ENCODE measurements at places on chromosomes 2 and 18. TPM values are rescaled to one million over a fixed set of nuclear protein-coding genes. Genes with fewer than 3 reads are reported as not detected.

The MRPS5 gene
- total RNA-seq = 69.4 TPM

DNA sequence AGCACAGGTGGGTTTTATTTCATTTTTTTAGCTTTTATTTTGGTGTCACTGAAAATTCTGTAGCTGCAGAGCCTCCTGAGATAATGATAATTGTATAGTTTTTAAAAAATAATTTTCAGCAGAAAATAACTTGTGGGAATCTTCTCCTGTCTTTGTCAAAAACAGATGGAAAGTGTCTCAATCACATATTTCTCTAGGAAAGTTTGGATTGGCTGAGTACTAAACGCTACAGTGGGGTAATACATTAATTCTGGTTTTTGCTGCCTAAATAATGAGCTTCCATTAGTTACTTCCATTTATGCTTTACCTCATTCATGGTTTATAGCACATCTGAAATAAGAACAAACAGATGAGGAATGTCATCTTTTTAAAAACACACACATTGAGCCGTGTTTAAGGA is 2.2 kb downstream of the TWIST2 start:
- no peak for DNase-seq

The IL36G gene
- total RNA-seq = not detected

The ANKRD30B gene
- total RNA-seq = not detected

The ASB18 gene
- 44.4 TPM for total RNA-seq

GRCh38 chr2:143553261-143553660 is 424.0 kb downstream of the ARHGAP15 start:
- DNase-seq = no peak

GRCh38 chr2:121088251-121089165 is 196.5 kb downstream of the TFCP2L1 start:
- no peak for DNase-seq

DNA sequence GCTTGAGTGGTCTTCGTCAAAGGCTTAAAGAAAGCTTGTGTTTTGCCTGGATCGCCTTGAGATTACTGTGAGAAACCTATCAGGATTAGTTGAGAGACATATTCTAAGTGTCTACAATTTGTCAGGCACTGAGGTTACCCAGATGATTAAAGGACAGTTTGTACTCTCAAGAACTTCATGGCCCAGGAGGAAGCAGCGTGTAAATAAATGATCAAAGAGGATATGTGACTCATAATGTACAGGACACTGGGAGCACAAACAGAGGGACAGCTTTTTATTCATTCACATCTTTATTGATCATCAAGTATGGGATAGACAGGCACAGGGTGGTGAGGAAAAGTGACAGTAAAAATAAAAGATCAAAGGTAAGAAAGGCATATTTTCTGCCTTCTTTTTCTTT is 152.6 kb upstream of the FSHR start:
- DNase-seq = no peak

The XIRP2 gene
- total RNA-seq = 537 TPM

The DNER gene
- total RNA-seq = 1.00 TPM

The NIFK gene
- 28.8 TPM for total RNA-seq

DNA sequence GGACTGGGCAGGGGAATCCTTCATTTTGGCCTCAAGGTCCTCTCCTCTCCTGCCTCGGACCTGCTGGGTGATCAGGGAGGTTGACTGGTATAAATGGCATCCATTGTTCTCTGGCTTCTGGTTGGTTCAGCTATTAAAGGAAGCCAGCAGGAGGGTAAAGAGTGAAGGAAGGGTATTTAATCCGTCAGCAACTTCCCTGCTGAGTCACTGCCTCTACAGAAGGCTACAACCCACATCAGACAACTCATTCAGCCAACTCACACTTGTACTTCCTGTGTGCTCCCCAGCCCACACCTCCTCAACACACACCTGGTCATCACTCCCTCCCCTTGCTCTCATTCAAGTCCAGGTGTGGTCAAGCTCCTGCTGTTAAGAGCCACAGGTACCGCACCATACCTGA is 68.3 kb upstream of the MRPS9 start:
- no peak for DNase-seq

DNA sequence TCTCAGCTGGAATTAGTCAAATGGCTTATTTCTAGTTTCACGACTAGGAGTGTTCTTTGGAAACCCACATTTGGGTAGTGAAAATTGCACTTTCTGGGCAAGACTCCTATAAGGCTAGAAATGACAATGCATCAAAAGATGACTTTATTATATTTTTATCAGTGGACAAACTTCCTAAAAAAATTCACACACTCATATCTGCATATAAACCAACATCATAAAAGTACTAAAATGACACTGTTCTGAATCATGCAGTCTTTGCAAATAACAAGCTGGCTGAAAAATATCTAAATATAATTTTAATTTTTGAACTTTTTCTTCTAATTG is 17.6 kb downstream of the MXD1 start:
- DNase-seq = no peak

The PRKAG3 gene
- total RNA-seq = 0.13 TPM

DNA sequence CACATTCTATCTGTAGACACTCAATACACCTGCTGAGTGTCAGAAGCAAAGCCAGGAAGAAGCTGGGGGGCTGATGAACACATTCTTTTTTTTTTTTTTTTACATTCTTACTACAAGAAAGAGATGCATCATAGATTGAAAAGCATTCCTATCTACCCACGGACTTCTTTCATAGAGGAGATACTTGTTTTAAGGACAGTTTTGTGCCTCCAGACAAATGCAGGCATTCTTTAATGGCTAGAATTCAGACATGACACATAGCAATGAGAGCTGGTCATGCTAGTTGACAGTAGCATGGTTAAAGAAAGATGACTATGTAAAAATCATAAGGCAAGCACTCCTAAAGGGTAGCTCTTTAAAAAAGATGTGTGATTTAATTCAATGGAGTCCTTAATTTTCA is 110.2 kb downstream of the EPHA4 start:
- DNase-seq = no peak

The LOXHD1 gene
- total RNA-seq = 0.48 TPM

DNA sequence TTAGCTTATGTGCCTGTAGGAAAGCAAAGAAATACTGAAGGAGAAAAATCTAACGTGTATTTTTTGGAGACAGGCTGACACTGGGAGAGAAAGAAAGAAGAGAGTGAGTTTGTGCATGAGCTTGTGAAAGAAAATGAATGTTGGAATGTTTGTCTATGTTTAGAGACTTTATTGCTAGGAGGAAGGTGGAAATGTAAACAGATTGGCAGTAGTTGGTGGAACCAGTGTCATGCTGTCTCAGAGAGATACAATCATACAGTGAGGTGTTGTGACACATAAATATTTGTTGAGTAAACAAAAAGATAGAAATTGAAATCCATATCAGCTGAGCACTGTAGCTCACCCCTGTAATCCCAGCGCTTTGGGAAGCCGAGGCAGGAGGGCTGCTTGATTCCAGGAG is 222.2 kb upstream of the MEIS1 start:
- no peak for DNase-seq

The COL6A3 gene
- total RNA-seq = 89.5 TPM

The DAW1 gene
- total RNA-seq = not detected

GRCh38 chr18:47558110-47558750 is 306.8 kb upstream of the SKOR2 start:
- no peak for DNase-seq

The SERPINB8 gene
- 4.5 TPM for total RNA-seq

The FER1L5 gene
- total RNA-seq = 0.08 TPM

The GKN1 gene
- not detected for total RNA-seq

- no peak for DNase-seq
Measured at GRCh38 chr2:196073521-196073920, 4.9 kb upstream of the DNAH7 start.

DNA sequence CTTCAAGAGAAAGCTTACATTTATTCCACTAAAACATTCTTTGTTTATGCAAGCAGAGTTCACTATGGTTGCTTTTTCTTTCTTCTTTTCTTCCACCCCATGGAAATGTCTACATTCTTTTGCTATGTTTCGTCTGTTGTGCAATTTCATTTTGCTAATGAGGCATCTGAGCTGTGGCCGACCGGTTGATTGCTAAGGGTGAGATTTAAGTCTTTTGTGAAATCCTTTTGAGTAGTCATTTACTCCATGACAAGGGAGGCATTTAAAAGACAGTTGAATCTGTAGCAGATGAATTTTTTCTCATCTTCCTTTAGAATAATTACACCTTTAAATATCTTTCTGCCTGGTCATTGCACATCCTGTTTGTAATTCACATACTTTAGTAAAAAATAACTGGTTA is 324.1 kb upstream of the THUMPD2 start:
- no peak for DNase-seq

- DNase-seq = no peak
Measured at GRCh38 chr2:231968820-231969219, 7.3 kb downstream of the DIS3L2 start.

The THSD7B gene
- total RNA-seq = 0.62 TPM

GRCh38 chr2:74702001-74702715 is 48.1 kb downstream of the SEMA4F start:
- no peak for DNase-seq

DNA sequence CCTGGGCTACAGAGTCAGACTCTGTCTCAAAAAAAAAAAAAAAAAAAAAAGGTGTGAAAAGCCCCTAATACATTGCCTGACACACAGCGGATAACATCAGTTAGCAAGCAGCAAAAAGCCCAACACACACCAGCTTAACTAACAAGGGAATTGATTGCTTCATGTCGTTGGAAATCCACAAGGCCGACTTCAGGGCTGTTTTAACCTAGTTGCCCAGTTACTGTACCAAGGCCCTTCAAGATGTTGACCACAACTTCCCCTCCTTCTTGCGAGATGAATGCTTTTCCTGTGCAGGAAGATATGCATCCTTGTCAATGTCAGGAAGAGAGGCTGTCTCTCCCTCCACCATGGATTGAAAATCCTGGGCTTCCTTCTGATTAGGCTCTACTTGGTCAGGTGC is 202.9 kb downstream of the MIB1 start:
- DNase-seq = no peak

GRCh38 chr2:213241817-213242216 is 42.4 kb upstream of the SPAG16 start:
- DNase-seq = no peak

The UCN gene
- total RNA-seq = 2.1 TPM

GRCh38 chr2:2542966-2543611 is 212.0 kb upstream of the MYT1L start:
- no peak for DNase-seq

DNA sequence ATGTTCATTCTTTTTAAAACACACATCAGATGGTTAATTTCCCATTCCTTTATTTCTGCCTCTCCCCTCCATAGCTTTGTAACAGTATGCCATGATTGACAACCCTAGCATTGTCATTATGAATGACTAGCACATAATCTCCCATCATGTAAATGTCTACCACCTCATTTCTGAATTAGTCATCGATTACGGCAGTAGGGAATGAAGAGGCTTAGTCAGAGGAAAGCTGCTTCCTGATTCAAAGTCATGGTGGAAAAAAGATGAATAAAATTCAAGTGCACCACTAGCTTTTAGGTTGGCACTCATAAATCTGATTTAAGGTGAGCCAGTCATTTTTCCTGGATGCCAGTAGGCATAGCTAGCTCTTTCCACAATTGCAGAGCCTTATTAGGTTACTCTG is 19.1 kb upstream of the ACMSD start:
- no peak for DNase-seq

The CCDC150 gene
- total RNA-seq = 1.5 TPM

- DNase-seq = no peak
Measured at GRCh38 chr2:166042768-166043390, 84.9 kb downstream of the SCN1A start.

The EPB41L3 gene
- total RNA-seq = 14.0 TPM

The WDR12 gene
- total RNA-seq = 31.0 TPM

GRCh38 chr2:100983684-100984310 is 18.3 kb upstream of the RPL31 start:
- no peak for DNase-seq

The EGR4 gene
- not detected for total RNA-seq

DNA sequence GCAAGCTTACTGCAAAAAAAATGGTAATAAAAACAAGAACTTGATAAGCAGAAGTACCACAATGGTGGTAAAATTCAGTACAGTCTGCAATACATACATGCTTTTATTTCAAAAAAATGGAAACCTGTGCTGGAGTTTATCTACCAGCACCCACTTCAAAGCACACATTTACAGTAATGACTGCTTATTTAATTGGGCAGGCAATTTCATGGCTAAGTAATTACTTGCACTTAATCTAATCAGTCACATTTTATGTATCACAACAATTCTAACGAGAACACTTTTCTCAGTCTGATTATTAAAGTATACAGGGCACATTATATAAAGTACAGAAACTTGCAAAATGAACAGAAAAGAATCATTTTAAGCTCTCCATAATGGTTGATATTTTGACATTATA is 5.2 kb downstream of the APCDD1 start:
- DNase-seq = no peak

DNA sequence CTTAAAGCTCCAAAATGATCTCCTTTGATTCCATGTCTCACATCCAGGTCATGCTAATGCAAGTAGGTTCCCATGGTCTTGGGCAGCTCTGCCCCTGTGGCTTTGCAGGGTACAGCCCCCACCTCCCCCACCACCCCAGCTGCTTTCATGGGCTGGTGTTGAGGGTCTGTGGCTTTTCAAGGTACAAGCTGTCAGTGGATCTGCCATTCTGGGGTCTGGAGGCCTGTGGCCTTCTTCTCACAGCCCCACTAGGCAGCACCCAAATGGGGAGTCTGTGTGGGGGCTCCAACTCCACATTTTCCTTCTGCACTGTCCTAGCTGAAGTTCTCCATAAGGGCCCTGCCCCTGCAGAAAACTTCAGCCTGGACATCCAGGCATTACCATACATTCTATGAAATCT is 19.0 kb downstream of the SLC9A4 start:
- DNase-seq = no peak

GRCh38 chr2:218166791-218167190 is at the start of gene CXCR1:
Gene CXCR1 (minus strand): TSS chr2:218166962. CDS start chr2:218165211, 1,751 bp downstream.
- DNase-seq = no peak

DNA sequence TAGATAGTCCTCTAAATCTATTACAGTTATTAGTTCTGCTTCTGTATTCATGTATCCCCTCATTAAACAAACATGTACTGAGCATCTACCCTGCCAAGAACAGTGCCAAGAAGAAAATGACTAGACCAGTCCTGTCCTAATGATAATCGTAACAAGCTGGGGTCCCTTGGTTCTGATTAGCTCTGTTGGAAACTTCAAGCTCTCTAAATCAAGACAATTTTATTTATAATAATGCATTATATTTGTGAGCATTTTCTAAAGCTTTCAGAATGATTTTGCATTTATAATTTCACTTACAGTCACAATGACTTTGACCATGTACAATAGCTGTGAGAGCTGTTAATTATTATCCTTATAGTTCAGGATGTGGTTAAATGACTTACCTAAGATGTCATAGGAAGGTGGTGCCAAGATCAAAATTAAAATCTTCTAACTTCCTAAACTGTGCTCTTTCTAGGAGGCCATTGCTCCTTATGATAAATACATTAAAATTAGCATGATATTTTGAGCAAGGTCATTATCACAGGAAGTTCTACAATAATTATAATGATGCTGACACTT is 336.5 kb upstream of the SLC39A10 start:
- DNase-seq = no peak

The CFC1 gene
- total RNA-seq = not detected

DNA sequence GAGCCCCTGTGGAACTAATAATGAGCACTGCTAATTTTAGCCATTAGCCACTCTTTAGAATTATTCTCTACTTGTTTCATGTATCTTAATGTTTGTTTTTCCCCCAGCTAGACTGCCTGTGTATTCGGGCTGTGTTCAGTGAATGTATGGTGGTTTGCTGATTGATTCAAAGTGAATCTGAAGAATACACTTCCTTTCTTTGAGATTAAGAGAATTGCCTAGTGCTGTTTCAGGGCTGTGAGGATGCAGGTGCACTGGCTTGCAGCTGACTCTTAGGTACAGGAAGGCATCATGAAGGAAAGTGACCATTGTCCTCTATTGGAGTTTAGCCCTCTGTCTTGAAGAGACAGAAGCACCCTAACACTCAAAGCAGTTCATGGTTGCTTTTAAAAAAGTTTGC is 138.7 kb downstream of the CERS6 start:
- no peak for DNase-seq

The MATN3 gene
- total RNA-seq = 0.11 TPM

The TMEM37 gene
- 1.5 TPM for total RNA-seq

All from cardiac septum (tissue), 1 donor.